GM12891 (cell line): ENCODE measurements at places on chromosomes 1 and 21.

DNA sequence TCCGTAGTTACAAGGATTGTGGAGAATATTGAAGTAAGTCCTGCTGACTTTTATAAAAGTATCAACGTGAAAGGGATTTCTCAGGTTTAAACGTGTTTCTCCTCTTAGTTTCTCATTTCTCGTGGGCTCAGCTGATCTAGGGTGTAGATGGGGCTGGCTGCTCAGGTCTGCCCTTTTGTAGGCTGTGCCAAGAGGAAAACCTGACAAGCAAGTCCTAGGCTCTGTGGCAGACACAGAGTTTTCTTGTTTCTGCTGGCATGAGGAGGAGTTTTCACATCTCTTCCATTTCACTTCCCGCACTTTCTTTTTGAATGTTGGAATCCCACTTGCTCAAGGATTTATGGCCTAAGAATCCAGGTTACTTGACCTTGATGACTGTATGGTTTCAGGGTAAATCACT is 14.8 kb downstream of the VPS13D start:
- DNase-seq = no peak

DNA sequence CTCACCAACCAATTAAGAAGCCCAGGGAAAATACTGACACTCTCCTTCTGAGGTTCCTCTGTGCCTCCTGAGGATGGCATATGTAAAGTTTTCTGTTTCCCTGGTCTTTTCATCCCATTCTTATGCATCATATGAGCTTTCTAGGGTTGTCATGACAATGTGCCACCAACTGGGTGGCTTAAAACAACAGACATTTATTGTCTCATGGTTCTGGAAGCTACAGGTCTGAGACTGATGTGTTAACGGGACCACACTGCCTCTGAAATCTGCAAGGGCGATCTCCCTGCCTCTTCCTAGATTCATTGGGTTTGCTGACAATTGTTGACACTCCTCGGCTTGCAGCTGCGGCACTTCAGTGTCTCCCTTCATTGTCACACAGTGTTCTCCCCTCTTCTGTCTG is 308.4 kb downstream of the RGS7 start:
- no peak for DNase-seq

- DNase-seq = no peak
Observed at GRCh38 chr1:112169517-112169916, 180.0 kb upstream of the KCND3 start.

GRCh38 chr1:43436371-43436770 is 17.4 kb downstream of the HYI start:
- no peak for DNase-seq

GRCh38 chr1:212451416-212452322 is 18.9 kb downstream of the NENF start:
- DNase-seq = no peak

DNA sequence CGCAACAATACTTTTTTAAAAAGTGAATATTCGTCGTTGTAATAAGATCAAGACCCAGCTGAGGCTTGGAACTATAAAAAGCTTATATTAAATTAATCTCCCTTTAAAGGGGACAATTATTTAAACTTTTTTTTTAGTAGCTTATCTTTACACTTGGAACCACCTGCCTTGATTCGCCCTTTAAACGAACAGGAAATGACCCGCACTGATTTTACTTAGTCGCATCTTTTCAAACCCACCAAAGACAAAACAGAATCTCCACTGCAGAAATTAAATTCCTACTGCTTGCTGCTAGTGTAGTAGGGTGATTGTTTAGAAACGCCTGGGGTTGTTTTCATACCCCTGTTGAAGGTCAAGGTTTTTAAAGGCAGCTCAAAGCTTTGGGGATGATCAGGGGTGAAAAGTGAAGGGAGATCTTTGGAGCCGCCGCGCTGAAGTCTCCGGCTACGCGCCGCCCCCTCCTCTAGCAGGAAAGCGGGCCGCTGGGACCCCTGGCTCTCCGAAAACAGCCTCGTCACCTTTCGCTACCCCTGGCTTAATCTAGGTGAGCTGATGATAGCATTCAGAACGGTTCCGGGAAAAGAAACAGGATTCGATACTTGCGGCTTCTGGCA is 163.4 kb downstream of the RUNX1 start:
- DNase-seq = no peak

DNA sequence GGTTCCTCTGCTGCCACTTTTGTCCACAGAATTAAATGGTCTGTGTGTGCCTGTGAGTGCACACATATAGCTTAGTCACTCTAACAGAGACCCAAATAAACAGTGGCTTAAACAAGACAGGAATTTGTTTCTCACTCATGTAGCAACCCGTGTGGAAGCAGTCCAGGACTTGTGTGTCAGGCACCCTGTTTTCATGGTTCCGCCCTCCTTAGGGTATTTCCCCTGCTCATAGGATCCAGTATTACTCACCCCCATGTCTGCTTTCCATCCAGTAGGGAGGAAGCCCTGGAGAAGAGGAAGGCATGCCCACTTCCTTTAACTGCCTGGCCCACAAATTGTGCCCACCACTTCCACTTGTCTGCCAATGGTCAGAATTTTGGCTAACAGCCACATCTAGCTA is 41.3 kb upstream of the TACSTD2 start:
- no peak for DNase-seq

GRCh38 chr1:3159121-3159520 is 90.1 kb downstream of the PRDM16 start:
- DNase-seq = no peak

- DNase-seq = no peak
Observed at GRCh38 chr1:20883766-20884165, 96.7 kb upstream of the HP1BP3 start.

DNA sequence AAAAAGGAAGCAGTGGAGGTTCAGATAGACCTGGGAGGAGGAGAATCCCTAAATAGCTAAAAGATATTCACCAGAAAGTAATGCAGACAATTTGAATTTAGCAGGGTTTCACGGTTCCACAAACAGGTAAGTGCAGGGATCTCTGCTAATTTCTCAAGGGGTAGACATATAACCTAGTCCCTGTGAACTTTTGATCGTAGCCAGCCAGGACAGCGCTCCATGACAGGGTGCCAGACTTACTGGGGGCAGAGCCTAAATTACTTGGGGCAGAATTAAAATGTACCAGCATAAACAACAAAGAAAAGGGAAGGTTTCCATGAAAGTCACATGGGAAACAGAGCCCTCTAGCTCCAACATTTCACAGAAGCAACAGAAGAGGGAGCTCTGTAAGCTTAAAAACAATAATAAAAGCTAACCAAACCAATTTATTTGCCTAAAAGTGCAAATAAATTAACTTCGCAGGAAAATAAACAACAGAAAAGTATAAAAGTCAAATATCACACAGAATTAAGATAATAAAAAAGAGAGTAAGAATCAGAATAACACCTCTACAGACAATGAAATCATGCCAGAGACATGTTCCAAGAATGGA is 198.3 kb downstream of the DUSP10 start:
- DNase-seq = no peak
